ENCODE measurements at places on chromosomes 12 and 14. TPM values are rescaled to one million over a fixed set of nuclear protein-coding genes. Genes with fewer than 3 reads are reported as not detected.

Gene SMOC1
- total RNA-seq: 0.68 TPM

Gene IQSEC3
- total RNA-seq: 0.50 TPM

Gene TRMT5
- total RNA-seq: 24.9 TPM

Gene P2RX2
- 1.8 TPM for total RNA-seq

Gene STYK1
- 0.37 TPM for total RNA-seq

Gene SLC10A1
- total RNA-seq: not detected

Gene STRN3
- 52.1 TPM for total RNA-seq

Gene SYCP3
- 0.31 TPM for total RNA-seq

Gene ERBB3
- 51.2 TPM for total RNA-seq

Gene TMEM253
- 1.9 TPM for total RNA-seq

Gene IGFBP6
- total RNA-seq: 5.7 TPM

Gene OR6C2
- not detected for total RNA-seq

Gene GNB3
- 17.3 TPM for total RNA-seq

Gene MORN3
- total RNA-seq: 0.37 TPM

Gene STON2
- 62.9 TPM for total RNA-seq

Gene GPR162
- total RNA-seq: 4.6 TPM

Gene DLGAP5
- 115 TPM for total RNA-seq

Gene MYH6
- total RNA-seq: 0.13 TPM

Gene MANSC4
- total RNA-seq: not detected

Gene GLIPR1L1
- total RNA-seq: 1.9 TPM

Gene OASL
- not detected for total RNA-seq

Gene SRRM4
- total RNA-seq: 1.1 TPM

Gene TOMM20L
- total RNA-seq: not detected

Gene ZCCHC8
- 37.3 TPM for total RNA-seq

Gene KCNMB4
- total RNA-seq: 16.2 TPM

Gene RTL1
- not detected for total RNA-seq

Gene IFNG-AS1
- not detected for total RNA-seq

Gene TCL1A
- 0.31 TPM for total RNA-seq

Gene LUM
- total RNA-seq: not detected

Gene MFAP5
- 0.26 TPM for total RNA-seq

Gene HOXC12
- not detected for total RNA-seq

Gene SERPINA10
- not detected for total RNA-seq

Gene TMEM132D
- 6.1 TPM for total RNA-seq

Gene COCH
- 25.8 TPM for total RNA-seq

Gene SPIC
- not detected for total RNA-seq

Gene SLC7A8
- total RNA-seq: 77.9 TPM

Gene REP15
- 1.3 TPM for total RNA-seq

Gene METTL1
- total RNA-seq: 66.7 TPM

Gene ABHD12B
- total RNA-seq: 42.4 TPM

Gene PTPRR
- total RNA-seq: 0.22 TPM

Gene AP5M1
- 42.6 TPM for total RNA-seq

Gene DUSP6
- 35.3 TPM for total RNA-seq

Gene SLC17A8
- not detected for total RNA-seq
